ENCODE measurements at places on chromosomes 4 and X.

- H3K4me3 ChIP-seq, result peak overlapping the region; percentile 51
- H3K27ac ChIP-seq, result peak overlapping the region; percentile 90
- H3K4me1 ChIP-seq, result peaks cover 7% of the 10 kb centered on the region
- H3K27me3 ChIP-seq, result no peaks in the 10 kb centered on the region
- H3K36me3 ChIP-seq, result peaks cover 2% of the 10 kb centered on the region
Observed at GRCh38 chrX:155028877-155029291, 2.2 kb downstream of the FUNDC2 start.

GRCh38 chrX:16601885-16602284 is 48.1 kb upstream of the S100G start:
- no peaks in the 10 kb centered on the region for H3K27me3 ChIP-seq
- peak overlapping the region; percentile 76 for H3K27ac ChIP-seq
- H3K4me1 ChIP-seq, result peaks cover 20% of the 10 kb centered on the region
- H3K4me3 ChIP-seq, result no peak overlapping the region
- H3K36me3 ChIP-seq, result peaks cover 68% of the 10 kb centered on the region

DNA sequence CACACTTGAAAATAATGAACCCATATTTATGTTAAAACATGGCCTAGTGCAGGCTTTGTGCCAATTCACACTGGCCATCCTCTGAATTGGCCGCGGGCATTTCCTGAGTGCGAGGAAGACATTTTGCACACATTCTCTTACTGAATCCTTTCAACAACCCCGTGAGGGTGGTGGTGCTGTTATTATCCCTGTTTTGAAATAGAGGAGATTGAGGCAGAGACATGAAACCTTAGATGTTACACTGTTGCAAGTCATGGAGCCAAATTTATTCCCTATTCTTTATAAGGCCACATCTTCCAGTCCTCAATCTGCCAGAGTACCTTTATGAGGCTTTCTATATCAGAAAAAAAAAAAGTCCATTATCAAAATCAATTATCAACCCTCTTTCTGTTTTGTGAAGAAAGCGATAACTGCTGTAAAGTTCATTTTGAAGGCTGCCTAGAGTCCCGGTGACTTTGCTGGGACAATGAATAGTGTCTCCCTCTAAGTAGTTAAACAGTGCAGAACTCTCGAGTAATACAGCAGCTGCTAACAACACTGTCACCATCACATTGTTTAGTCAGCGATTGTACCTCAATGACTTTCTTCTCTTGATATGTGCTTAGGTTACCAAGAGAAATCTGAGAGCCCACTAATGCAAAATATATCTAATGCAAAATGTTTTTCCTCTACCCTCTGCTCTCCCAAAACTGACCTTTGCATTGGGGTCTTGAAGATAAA is 242.3 kb upstream of the PPARGC1A start:
- H3K27ac ChIP-seq, result no peak overlapping the region
- H3K4me1 ChIP-seq, result peaks cover 3% of the 10 kb centered on the region
- DNase-seq, result no peak
- no peaks in the 10 kb centered on the region for H3K36me3 ChIP-seq

GRCh38 chrX:100408713-100409609 is 1.1 kb downstream of the PCDH19 start:
- no peak for DNase-seq
- no peak overlapping the region for H3K27ac ChIP-seq
- H3K36me3 ChIP-seq, result peaks cover 18% of the 10 kb centered on the region

Data from progenitor cell of endocrine pancreas (in vitro differentiated cells).